ENCODE measurements at places on chromosomes 3 and 15.

- no peak for DNase-seq
Observed at GRCh38 chr3:108970561-108970960, 16.9 kb upstream of the GUCA1C start.

- DNase-seq: no peak
Observed at GRCh38 chr15:26259581-26259980, 396.5 kb upstream of the ATP10A start.

GRCh38 chr15:32733281-32733680, 15.5 kb downstream of the GREM1 start:
- no peak for DNase-seq

GRCh38 chr15:66053991-66054390, 184.7 kb downstream of the RAB11A start:
- DNase-seq: no peak

DNA sequence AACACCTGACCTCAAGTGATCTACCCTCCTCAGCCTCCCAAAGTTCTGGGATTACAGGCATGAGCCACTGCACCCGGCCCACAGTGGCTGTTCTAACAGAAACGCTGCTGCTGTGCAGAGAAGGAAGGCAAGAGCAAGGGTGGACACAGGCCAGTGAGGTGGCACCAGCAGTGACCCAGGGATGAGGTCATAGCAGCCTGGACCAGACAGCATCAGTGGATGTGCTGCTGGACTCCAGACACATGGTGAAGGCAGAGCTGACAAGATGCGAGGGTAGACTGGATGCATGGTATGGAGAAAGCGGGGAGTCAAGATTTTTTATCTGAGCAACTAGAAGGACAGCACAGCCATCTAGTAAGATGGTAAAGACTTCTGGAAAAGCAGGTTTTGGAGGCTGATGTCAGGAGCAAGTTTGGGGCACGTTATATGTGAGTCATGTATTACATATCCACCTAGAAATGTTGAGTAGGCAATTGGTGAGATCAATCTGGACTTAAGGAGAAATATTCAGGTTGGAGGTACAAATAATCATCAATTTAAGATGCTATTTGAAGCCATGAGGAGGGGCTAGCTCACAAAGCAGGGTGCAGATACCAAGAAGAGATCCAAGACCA, 22.1 kb upstream of the TJP1 start:
- DNase-seq: peak; percentile 28

Measured in kidney epithelial cell (primary cell).